ENCODE measurements at places on chromosomes 13 and 19.

DNA sequence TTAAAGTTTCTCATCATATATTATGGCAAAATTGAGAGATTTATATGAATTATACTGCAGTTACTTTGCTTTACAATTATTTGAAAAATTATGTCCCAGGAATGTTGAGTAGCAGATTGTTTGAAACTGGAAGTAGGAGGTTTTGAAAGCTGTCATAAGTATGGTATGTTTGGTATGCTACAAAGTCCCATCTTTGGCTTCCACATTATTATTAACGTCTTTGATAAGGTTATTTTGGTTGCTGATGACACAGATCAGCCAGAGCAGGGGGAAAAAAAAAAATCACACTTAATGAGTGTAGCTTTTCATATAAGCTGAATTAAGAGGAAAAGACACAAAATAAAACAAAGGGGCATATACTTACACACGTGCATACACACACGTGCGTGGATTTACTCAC is 130.1 kb downstream of the SLITRK1 start:
- DNase-seq, result no peak

DNA sequence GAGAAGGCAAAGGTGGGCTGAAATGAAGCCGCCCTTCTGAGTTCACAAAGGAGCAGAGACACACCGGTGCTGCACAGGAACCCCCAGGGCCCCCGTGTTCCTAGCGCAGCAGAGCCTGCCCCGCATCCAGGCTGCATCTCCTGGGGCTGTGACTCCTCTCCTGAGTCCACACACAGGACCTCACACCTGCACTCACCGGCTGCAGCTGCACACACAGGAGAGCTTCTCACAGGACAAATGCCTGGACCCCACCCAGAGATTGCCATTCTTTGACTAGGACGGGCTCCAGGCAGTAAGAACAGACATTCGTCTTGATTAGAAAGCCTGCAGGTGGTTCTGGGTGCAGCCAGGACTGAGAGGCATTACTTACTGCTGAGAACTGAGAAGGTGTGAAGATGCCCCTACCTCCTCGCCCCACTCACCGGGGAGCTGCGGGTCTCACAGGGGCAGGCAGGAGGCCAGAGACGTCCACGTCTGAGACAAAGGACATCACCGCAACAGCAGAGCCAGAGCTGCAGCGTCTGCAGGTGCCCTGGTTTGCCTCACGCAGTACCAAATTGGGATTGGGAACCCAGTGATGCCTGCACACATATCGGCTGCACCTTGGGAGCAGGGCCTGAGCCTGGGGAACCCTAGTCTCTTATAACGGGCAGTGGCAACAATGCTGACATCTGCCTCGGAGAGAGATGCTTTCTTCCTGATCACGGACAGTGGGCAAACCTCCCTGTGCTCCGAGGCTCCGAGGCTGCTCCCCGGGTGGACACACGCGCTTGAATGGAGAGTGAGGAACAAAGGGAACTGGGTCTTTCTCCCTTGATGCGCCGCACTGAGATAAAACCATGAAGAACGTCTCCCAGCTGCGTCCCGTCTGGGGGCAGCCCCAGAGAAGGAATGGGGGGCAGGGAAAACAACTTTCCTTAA is 50.4 kb downstream of the RASA3 start:
- DNase-seq, result no peak

DNA sequence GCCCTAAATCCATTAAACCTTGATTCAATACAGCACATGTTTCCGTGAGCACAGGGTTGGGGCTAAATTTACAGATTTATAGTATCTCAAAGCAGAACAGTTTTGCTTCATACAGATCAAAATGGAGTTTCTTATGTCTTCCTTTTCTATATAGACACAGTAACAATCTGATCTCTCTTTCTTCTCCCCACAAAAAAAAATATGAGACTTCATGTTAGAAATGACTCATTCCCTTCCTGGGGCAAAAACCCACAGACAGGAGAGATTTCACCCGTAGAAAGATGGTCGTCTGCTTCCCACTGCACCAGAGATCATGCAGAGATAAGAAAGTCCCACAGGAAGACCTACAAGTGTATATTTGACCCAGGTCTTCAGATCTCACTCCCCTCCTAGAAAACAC is 7.7 kb upstream of the ZNF611 start:
- DNase-seq, result no peak

DNA sequence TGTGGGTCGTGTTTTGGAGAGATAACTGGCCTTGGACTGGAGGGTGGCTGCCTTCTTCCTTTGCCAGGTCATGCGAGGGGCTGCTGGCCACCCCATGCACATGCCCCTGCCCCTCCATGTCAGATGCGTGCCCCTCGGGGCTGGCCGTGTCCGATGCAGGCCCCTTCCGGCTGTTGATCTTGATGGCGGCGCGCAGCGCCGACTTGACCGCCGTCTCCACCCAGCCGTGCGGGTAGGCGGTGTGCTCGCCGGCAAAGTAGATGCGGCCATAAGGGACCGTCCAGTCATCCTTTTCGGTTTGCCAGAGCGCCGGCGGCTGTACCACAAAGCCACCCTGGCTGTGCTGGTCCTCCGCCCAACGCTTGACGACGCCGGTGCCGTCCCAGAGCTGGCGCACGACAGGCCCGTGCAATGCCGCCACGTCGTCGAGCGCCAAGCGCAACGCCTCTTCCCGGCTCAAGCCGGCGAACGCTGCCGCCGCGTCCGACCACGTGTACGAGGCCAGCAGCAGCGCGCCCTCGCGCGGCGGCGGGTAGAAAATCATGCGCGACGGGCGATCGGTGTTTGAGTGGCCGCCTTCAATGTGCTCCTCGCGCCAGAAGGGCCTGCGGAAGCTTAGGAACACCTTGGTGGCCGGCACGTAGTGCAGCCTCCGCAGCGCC is 6.9 kb downstream of the IL4I1 start:
- DNase-seq, result no peak

DNA sequence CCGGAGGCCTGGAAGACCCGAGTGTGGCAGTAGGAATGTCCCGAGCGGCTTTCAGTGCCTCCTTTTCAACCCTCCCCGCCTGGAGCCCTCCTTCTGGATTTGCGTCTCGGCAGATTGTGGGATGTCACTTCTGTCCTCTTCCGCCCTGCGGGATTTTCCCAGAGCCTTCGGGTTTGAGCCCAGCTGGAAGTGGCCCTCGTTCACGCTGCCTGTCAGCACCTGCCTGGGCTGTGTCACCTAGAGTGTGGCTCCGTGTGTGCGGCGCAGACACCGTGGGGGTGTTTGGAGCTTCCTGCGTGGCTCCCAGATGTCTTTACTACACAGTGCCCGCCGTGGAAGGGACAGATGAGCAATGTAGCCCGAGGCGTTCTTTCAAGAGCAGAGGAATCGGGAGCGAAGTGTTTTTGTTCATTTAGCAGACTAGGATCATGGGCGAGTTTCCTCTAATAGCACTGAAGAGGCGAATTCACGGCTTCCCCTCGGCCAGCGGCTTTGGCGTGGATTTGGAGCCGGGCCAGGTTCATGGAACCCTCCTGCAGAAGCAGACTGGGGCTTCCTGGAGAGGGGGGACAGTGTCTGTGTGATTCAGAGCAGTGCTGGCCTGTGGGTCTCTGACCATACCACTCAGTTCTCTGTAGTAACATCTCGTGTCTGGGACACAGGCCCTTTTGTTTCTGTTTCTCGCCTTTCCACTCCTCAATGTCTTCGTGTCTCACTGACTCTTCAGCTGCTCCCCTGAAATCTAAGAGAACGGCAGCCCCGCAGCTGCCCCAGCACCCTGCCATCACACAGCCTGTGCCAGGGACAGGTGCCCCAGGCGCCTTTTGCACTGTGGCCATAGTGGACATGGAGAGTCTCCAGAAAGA is 68.0 kb downstream of the KDM4B start:
- DNase-seq, result no peak

- no peak for DNase-seq
Measured at GRCh38 chr19:14559916-14560775, 11.7 kb downstream of the NDUFB7 start.

DNA sequence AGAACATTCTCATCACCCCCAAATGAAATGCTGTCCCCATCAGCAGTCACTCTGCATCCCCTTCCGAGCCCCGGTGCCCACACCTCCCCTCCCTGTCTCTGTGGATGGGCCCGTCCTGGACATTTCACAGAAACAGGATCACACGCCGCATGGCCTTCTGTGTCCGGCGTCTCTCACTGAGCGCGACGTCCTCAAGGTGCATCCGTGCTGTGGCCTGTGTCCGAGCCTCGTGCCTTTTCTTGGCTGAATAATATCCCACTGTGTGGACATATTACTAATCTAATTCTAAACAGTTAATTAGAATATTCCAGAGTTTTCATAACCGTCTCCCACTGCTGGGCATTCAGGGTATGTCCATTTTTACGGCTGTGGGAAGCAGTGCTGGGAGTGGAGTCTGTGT is 8.7 kb downstream of the NDUFS7 start:
- no peak for DNase-seq

- DNase-seq, result no peak
Measured at GRCh38 chr13:112748947-112749735, 59.3 kb downstream of the ATP11A start.

GRCh38 chr19:21492947-21493906 is 12.2 kb upstream of the ZNF429 start:
- no peak for DNase-seq

- DNase-seq, result no peak
Measured at GRCh38 chr19:33385956-33386355, 12.4 kb downstream of the CEBPG start.

DNA sequence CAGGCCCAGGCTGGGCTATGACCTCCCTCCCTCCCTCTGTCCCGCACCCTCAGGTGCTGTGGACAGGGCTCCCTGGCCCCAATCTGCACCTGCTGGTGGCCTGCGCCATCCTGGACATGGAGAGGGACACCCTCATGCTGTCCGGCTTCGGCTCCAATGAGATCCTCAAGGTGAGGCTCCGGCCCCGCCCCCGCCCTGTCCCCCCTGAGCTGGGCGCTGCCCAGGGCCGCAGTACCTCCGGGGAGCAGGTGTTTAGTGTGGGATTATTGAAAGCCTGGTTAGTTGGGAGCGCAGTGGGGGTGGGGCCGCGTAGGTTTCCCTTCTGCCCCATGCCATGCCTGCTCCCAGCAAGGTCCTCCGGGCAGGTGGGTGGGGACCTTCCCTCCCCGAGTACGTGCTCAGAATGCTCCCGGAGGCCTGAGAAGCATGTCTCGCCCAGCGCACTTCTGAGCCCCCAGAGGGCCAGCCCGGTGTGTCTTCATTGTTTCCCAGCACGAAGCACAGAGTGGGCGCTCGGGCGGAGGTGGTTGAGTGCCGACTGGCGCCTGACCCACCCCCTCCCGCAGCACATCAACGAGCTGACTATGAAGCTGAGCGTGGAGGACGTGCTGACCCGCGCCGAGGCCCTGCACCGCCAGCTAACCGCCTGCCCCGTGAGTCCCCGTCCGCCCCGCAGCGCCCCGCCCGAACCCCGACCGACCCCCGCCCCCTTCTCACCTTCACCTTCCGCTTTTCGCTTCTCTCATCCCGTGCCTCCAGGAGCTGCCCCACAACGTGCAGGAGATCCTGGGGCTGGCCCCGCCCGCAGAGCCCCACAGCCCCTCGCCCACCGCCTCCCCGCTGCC is 8.8 kb downstream of the IL4I1 start:
- DNase-seq, result no peak

DNA sequence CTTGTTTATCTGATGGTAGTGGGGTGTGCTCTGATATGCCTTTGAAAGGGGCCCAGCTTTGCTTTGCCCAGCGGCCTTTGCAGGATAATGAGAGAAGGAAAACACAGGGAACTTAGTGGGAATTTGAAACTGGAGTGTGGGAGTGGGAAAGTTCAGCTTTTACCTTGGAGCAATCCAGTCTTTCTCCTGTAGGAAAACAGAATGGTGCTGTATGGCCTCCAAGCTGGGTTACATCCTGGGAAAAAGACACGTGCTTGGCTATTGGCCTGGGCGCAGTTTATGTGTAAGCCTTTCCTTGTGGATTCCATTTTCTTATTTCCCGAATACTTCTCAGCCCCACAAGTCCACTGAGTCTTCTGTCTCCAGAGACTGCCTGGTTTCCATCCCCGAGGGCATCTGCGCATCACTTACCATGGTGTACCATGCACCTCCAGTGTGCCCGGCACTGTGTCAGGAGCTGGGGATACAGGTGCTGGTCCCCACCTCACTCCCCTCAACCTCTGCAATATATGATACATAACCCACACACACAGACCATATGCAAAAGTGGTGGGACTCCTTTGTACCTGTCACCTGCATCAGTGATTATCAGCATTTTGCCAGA is 31.5 kb downstream of the ACTN4 start:
- DNase-seq, result no peak

- peak; percentile 15 for DNase-seq
Measured at GRCh38 chr13:87131611-87132010, 539.6 kb upstream of the SLITRK5 start.

DNA sequence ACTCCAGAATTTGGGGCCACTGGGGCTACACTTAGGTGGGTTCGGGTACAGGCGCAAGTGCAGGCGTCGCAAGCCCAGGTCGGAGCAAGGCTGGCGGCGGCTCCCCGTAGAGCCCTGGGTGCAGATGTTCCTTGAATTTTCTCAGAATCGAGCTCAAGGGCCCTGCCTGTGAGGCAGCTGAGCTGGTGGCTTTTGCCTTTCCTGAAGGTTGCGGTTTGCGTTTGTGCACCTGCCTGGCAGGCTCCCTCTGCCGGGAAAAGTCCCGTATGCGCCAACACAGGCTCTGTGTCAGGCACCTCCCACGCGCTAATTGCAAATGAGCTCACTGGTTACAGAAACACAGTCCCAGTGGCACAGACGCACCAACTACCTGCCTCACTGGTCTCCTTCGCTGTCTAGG is 5.9 kb downstream of the DOHH start:
- DNase-seq, result no peak

DNA sequence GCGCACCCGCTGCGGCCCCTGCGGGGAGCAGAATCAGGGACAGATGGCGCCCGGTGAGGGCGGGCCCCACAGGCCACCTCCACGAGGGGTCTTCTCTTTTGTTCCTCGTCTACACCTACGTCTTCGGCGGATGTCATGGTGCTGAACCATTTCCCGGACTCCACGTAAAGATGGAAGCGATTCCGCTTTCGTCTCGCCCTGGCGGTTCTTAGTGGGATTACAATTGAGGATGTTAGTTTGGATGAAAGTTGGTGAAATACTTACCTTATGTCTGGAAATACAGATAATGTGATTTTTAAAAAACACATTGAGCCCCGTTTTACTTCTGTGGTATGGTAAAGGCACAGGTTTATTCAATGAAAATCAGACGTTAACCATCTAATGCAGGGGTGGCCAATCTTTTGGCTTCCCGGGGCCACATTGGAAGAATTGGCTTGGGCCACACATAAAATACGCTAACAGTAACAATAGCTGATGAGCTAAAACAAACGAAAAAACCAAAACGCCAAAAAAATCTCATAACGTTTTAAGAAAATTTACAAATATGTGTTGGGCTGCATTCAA is 1.4 kb upstream of the ZMYM5 start:
- no peak for DNase-seq

DNA sequence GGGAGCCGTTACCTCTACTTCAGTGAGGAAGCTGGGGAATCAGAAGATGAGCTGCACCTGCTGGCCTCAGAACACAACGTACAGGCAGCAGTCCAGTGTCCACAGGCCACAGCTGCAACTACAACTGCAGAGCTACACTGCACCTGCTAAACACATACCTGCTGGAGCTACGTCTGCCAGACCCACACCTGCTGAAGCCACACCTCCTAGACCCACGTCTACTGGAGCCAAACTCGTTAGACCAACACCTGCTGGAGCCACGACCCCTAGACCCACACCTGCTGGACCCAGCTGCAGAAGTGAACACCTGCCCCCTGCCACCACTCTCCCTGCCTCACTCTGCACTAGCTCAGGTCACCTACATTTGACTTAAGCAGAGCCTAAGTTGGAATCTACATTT is 169.9 kb downstream of the USP12 start:
- DNase-seq, result no peak

- DNase-seq, result no peak
Measured at GRCh38 chr13:58547419-58547818, 915.9 kb downstream of the PCDH17 start.
